ENCODE measurements at places on chromosomes 7 and 10.

- no peak for DNase-seq
These were observed 220.6 kb upstream of the RHOBTB1 start for GRCh38 chr10:61164458-61165160.

DNA sequence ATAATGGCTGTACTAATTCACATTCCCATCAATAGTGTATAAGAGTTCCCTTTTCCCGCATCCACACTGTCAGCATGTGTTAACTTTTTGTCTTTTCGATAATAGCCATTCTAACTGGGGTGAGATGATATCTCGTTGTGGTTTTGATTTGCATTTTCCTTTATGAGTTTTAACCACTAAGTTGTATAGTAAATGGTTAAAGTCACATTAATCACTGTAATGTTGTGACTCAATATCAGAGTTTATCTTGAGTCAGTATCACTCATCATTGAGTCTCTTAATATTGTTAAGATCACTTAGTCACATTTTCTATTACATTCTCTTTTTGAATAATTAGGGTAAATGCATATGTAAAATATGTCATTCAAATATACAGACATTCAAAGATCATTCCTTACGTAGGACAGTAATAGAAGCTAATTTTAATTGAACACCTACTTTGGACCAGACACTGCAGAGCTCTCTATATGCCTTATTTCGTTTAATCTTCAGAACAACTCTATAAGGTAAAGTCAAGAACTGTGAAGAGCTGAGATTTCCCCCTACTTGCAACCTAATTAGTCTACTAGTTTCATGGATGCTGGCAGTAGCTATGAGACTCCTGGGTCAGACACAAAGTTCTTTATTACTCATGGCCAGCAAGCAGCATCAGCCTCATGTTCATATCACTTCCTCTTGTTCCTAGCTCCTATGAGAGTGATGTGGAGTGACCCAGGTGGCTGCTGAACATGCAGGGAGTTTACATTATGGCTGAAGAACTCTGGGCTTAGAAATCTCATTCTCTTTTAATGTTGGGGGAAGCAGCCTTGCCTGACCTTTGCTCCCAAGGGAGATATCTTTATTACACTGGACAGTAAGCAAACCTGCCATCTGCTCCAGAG is 30.5 kb downstream of the CREB5 start:
- DNase-seq = no peak

DNA sequence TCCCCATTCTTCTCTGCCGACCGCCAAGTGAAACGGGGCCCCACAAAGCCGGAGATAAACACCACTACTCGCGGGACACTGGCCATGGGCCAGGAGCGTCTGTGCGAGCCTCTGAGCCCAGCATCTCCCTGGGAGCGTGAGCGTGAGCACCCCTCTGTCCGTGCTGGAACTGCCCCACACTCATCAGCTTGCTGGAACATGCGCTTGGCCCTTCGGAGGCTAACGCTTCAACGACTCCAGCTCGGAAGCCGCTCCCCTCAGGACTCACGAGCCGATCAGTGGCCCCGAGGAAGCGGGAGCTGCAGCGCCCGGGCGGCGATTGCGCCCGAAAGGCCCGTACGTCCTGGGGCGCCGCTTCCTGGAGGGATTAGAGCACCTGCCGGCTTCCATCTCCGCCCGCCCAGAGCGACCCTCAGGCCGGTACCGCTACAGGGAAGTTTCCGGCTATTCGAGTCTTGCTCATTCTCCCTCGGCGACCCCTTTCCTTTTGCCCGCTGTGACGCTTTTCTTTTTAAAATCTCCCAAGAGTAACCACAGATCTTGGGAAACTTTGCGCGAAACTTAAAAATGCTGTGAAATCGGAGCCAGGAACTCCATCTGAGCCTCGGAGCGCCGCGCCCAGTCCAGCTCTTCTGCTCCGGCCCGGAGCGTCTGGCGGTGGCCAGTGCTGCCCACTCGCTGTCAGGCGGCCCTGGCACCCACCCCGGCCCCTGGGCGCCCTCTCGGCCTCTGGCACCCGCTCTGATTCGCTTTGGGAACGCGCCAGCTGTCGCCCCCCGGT is 1.0 kb downstream of the TLL2 start:
- DNase-seq = no peak

DNA sequence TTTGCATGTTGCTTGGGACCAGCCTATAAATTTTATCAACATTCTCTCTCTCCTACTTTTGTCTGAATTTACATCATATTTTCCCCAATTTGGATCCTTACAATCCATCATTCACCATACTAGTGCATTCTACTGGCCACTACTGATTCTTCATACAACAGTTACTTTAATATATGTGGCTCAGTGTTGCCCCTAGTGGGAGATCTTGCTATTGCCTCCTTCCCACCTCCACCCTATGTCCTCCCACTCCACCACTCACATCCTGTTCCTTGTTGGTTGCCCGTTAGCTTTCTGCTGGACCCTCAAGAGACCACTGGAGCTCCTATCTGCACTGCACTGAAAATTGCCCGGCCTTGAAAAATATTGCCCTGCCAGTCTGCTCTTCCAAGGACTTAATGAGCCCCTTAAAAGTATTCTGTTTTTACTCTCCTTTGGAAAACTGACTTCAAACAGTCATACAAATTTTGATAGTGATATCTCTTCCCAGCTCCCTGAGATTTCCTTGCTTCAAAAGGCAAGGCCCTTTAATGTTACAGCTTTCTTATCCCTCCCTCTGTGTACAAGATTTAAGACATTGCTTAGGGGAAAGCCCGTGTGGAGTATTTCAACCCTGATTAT is 243.2 kb upstream of the TMEM229A start:
- no peak for DNase-seq

DNA sequence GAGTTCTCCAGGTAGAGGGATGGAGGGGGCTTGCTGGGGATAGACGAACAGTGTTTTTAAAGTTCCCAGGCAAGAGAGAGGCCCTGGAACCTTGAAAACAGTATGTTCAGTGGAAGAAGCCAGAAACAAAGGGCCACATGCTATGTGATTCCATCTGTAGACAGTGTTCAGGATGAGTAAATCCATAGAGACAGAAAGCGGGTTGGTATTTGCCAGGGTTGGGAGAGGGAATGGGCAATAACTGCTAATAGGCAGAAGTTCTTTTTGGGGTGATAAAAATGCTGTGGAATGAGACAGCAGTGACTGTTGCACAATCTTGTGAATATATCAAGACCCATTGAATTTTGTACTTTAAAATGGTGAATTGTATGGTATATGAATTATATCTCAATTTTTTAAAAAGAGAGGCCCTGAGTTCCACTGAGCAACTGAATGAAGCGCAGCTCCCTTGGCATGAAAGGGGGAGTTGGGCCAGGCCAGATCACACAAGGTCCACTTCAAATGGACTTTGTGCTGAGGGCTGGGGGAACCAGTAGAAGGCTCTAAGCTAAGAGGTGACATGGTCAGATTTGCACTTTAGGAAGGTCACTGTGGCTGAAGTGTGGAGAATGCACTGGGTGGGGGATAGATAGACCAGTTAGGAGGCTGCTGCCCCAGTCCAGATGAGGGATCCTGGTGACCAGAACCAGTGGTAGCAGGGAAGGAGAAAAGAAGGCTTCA is 34.0 kb downstream of the LEP start:
- DNase-seq = no peak

- no peak for DNase-seq
These were observed 10.4 kb downstream of the HDAC9 start for GRCh38 chr7:18505870-18506460.

DNA sequence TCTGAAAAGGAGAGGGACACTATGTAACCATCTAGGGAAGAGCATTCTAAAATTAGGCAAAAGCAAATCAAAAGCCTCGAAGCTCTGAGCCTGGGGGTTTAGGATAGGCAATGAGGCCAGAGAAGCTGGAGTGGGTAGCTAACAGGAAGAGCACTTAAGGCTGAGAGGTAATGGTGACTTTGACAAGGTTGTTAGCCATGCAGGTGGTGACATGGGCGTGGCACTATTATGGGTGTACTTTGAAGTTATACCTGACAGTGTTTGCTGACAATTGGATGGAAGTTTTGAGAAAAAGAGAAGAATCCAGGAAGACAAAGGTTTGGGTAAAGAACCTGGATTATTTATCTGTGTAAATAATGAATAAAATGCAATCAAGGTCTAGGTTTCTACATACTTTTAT is 383.0 kb upstream of the SEMA3C start:
- no peak for DNase-seq

GRCh38 chr10:21083861-21084260 is 186.8 kb upstream of the NEBL start:
- DNase-seq = no peak

GRCh38 chr10:33252794-33253203 is 81.7 kb downstream of the NRP1 start:
- DNase-seq = no peak

GRCh38 chr10:71790749-71791440 is 17.6 kb upstream of the VSIR start:
- DNase-seq = no peak

- no peak for DNase-seq
These were observed 34.4 kb upstream of the SVIL start for GRCh38 chr10:29669149-29669548.

DNA sequence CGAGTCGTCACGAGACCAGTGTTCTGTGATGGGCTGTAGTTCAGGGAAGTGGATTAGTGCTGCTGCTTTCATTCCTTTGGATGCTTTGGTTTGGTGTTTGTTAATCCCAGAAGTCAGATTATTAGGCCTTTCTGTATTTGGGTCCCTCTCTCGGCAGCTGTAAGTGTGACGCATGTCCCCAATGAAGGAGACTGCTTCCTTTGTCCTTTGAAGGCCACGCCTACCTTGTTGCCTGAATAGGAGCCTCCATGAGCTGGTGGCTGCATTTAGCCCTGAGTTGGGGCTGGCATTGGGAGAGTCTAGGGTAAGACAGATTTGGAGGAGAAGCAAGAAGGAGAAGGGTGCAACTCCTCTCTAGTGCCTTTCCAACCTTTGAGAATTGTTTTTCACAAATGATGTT is 34.5 kb downstream of the DOCK1 start:
- DNase-seq = no peak

- DNase-seq = no peak
These were observed 9.6 kb downstream of the DUSP5 start for GRCh38 chr10:110507346-110507745.

GRCh38 chr10:116836083-116836482 is 13.2 kb upstream of the ENO4 start:
- no peak for DNase-seq

DNA sequence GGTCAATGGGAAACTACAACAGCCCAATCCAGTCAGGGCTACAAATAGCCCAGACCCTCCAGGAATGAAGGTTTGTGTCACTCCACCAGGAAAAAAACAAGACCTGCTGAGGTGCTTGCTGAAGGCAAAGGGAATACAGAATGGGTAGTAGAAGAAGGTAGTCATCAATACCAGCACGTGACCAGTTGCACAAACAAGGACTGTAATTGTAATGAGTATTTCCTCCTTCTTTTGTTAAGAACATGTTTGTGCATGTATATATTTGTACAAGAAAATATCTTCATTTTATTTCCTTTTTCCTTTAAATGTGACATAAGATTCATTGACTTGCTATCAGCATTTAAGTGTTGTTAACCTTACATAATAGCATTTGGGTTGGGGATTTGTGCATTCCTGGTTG is 229.3 kb downstream of the IMMP2L start:
- DNase-seq = no peak

DNA sequence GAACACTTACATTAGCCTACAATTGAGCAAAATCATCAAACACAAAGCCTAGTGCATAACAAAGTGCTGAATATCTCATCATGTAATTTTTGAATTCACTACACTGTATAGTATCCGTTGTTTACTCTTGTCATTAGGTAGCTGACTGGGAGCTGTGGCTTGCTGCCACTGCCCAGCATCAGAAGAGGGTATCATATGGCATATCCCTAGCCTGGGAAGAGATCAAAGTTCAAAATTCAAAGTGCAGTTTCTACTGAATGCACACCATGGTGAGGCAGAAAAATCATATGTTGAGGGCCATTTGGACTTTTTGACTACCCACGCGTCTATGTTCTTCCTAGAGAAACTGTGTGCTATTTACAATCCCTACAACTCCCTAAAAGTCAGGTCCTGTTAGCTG is 7.5 kb upstream of the ZC3HAV1 start:
- no peak for DNase-seq

DNA sequence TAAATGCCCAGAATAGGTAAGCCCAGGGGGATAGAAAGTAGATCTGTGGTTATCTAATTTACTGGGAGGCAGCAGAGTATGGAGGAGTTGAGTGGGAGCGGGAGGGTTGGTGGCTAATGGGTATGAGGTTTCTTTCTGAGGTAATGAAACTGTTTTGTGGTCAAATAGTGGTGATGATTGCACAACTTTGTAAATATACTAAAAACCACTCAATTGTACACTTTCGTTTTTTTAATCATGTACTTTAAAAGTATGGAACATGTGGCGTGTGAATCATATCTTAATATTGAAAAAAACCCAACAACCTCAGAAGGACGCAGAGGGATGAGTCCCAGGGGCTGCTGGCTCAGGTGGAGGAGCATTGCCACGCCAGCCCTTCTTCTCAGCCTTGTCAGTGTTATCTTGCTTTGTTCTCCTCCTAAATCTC is 118.1 kb downstream of the WDR11 start:
- no peak for DNase-seq

DNA sequence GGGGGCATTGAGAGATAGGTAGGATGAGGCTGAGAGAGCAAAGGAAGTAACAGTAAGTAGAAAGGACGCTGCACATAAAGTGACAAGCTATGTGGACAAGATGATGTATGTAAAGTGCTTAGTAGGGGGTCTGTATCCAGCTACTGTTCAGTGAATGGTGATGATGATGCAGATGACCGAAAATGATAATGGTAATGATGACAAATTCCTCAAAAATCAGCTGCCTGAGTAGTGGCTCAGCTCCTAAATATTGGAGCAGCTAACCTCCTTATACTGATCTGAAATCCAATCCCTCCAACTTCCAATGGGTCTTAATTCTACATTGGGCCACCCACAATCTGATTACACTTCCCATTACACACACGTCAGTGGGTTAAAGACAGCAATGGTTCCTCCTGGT is 27.1 kb upstream of the KCNMA1 start:
- DNase-seq = no peak

DNA sequence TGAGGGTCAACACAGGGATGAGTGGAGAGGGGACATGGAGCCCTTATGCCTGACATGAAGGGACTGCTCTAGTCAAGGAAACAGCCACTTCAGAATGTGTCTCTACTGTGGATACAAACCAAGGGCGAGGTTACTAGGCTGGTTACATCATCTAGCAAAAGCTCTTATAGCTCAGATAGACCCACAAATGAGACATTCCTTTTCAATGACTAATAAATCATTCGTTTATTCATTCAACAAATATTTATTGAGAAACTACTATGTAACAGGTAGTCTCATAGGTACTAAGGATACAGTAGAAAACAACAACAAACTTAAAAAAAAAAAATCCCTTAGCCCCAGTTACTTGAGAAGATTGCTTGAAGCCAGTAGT is 219.5 kb downstream of the KIAA1217 start:
- DNase-seq = no peak

DNA sequence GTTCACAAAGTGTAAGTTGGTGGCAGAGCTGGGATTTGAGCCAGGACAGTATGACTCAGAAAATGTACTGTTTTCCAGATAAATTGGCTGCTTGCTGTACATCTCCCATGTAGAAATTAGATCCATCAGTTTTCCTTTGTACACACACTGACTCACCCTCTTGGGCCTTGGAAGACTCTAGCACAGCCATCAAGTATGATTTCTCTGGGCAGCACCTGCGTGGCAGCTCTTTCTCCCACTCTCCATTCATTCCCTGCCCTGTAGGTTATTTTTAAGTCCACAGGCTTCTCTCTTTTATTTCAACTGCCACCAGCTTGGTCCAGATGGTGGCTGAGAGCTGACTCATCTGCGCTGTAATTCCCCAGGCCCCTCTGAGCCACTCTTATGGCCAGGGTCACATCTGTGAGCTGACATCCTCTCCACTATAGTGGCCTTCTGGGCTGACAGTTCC is 28.3 kb upstream of the SDK1 start:
- no peak for DNase-seq
